ENCODE measurements at places on chromosomes 2 and 18.

GRCh38 chr2:233700028-233700635 is 7.4 kb downstream of the UGT1A6 start:
- no peak for DNase-seq

DNA sequence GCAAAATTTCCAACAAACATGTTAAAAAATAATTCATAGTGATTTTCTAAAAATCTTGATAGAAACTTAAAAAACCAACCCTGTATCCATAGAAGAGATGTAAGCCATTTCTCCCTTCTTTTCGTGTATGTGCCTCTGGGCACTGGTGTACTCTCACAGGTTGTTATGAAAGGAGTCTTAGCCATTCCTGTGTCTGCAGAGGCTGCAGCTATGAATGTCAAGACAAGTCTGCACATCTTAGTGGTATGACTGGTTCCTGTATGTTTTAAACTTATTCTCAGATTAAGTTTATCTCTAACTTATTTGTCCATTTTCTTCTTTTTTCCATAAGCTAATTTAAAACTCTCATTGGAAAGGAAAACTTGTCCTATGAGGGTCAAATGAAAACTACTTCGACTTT is 84.0 kb downstream of the DPP4 start:
- DNase-seq = no peak

- DNase-seq = no peak
Observed at GRCh38 chr18:31203794-31204148, 41.1 kb upstream of the DSC1 start.

- peak; percentile 45 for DNase-seq
Observed at GRCh38 chr2:88016960-88017779, 823 bp upstream of the RNU2-63P start.

GRCh38 chr2:136025057-136025973 is 39.9 kb upstream of the DARS1 start:
- DNase-seq = peak; percentile 82

GRCh38 chr2:78093436-78093835 is 571.3 kb upstream of the LRRTM4 start:
- DNase-seq = no peak

GRCh38 chr18:58051765-58052460 is 7.9 kb downstream of the NEDD4L start:
- no peak for DNase-seq

- DNase-seq = no peak
Observed at GRCh38 chr18:830315-830901, 18.4 kb upstream of the YES1 start.

DNA sequence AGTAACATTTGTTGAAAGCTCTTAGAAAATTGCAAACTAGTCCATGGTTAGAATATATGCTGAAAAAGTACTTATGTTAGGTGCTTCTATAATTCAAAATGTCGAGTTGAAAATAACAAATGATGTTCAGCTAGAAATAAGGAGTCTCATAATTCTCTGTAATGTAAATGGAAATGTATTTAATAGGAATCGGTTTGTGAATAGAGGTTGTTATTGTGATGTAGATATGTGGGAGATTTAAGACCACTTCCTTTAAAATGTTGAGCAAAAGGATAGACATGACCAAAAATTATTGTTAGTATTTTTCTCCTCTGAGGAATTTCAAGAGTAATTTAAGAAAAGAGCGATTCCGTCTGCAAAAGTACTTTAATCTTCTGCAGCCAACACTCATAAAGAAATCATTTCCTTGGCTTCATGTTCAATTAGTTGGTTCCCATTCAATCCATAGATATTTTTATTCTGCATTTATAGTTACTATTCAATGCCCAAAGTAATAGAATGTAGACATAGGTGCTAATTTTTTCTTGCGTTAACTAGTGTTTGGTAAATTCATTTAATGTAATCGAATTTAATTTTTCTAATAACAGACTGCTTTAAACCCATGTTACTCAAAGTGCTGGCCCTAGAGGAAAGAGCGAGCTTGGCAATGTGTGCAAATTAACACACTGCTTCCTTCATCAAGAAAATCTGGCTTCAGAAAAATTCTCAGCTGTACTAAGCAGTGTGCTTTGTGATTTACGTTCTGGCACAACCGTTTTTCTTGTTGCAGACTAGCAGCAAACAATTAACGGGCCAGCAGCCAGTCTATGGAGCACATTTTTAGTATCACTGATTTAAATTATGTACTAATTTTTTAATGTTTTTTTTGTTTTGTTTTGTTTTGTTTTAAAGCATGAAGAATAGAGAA is 32.2 kb downstream of the FN1 start:
- DNase-seq = no peak

DNA sequence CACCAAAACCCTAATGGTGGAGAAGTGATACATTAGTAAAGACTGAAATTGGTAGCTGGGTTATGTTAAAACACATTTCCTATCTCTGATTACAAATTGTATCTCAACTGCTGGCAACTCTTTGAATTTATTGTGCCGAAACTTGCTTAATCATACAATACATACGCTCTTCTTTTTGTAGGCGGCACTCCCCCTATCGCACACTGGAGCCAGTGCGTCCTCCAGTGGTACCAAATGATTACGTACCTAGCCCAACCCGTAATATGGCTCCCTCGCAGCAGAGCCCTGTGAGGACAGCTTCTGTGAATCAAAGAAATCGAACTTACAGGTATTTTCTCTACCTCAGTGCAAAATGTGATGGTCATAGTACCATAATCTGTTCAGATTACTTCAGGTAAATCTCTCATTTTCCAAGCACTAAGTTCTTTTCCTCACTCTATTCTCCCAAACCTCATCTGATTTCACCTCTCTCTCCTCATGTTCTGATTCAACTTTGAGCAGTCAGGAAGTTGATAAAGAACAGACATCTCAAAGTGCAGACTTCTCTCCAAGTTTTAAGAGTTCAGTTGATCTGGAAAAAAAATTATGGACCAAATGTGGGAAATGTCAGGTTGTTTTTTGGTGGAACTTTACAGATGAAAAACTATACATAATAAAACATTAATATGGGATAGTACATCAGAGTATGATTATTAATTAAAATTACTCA is 66.5 kb downstream of the ABI2 start:
- DNase-seq = no peak

DNA sequence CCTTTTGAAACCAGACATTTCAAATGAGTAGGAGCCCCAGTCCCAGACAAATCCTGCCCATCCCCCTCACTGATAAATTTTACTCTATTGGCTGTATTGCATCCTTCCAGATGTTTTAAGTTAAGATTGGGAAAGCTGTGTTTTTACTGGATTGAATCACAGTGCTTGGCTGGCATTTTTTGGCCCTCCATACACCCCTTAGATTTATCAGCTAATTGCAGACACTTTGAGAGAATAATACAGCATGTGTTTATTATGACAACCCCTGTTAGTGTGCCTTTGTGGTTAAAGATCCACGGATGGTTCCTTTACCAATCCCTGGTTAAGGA is 74.9 kb downstream of the ANTXR1 start:
- no peak for DNase-seq

- DNase-seq = no peak
Observed at GRCh38 chr2:2887772-2888387, 489.7 kb downstream of the EIPR1 start.

DNA sequence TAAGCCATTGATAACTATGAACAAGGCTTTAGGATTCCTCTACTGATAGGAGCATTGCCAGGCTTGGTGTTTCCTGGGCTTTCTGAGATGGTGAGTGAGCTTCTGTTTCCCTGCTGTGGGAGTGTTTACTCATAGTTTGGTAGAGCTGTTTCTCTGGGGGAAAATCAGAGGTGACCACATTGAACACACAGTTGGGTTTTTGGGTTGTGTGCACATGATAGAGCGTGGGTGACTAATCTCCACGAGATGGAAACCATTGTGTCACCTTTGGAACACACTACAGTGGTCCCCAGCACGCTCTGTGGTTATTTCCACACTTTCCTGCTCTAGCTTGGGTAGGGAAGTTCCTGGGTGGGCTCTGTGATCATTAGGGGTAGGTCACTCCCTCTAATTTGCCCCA is 5.4 kb downstream of the IL1R1 start:
- DNase-seq = no peak

GRCh38 chr2:54522624-54523281 is 66.6 kb downstream of the SPTBN1 start:
- DNase-seq = no peak

- no peak for DNase-seq
Observed at GRCh38 chr2:229282758-229283546, 11.9 kb upstream of the PID1 start.

Data from left hindlimb (tissue), 1 donor.